Muscle of leg (tissue), 16 donors: ENCODE measurements at places on chromosomes 3 and 15. TPM values are rescaled to one million over a fixed set of nuclear protein-coding genes. Genes with fewer than 3 reads are reported as not detected.
A peak's percentile ranks its signal among the peaks of the same experiment; 100 is the strongest.

SOX2 gene
- polyA plus RNA-seq: 0.39 TPM

SMAD6 gene
- polyA plus RNA-seq: 4.1 TPM

GRAMD1C gene
- 1.2 TPM for polyA plus RNA-seq

LCTL gene
- polyA plus RNA-seq: 0.24 TPM

LRRIQ4 gene
- not detected for polyA plus RNA-seq

DNA sequence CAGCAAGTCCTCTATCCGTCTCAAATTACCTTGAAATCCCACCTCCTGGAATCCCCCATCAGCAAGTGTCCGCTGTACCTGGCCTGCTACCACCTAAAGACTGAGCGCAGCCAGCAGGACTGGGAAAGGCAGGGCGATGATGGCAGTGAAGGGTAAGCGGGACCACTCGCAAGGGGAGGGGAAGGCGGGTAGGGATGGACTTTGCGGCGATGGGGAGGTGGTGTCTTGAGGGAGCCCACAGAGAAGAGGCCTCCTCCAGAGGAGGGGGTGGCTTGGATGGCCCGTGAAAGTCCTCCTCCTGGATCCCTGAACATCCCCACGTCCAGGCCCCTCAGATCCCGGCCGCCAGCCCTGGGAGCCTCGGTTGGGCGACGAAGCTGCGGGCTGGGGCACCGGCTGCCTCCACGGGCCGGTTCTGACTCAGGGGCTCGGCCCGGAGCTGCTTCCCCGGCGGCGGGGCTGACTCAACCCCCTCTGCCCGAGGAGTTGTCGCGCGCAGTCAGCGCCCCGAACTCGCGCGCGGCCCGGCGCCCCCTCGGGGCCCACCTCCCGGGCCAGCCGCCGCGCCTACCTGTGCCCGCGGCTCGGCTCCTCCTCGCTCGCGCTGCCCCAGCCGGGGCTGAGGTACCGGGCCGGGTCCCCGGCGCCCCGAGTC is 512 bp downstream of the LARP6 start:
- peak; percentile 74 for DNase-seq

DNA sequence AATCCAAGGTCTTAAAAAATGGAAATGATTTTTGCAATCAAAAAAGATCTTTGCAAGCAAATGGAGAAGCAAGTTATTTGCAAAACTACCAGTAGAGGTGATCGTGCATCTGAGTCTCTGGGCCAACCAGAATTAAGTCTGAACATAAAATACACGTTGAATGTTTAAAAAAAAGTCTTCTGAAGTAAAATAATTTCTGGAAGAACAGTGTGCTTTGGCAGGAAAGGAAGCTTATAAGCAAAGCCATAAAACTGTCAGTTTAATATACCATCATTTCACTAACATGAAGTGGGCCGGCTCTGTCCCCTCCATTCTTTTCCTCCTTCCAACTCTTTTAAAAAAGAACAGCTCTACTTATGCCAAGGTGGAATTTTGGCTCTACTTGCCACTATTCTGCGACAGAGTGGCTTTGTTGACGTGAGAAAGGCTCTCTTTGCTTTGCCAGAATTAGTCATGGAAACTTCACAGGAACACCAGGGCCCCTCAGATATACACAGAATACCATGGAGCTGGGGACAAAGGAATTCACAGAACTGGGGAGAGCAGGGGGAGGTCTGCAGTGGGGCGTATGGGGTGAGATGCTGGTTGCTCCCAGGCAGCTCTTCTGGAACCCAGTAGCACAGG is 29.8 kb downstream of the FSTL1 start:
- DNase-seq: peak; percentile 92

GRCh38 chr15:63287109-63287508 is 9.7 kb downstream of the APH1B start:
- no peak for DNase-seq

GRCh38 chr3:120459196-120459595 is 8.4 kb upstream of the FSTL1 start:
- no peak for DNase-seq

- no peak for DNase-seq
Observed at GRCh38 chr3:177554895-177555759, 357.8 kb upstream of the TBL1XR1 start.

DNA sequence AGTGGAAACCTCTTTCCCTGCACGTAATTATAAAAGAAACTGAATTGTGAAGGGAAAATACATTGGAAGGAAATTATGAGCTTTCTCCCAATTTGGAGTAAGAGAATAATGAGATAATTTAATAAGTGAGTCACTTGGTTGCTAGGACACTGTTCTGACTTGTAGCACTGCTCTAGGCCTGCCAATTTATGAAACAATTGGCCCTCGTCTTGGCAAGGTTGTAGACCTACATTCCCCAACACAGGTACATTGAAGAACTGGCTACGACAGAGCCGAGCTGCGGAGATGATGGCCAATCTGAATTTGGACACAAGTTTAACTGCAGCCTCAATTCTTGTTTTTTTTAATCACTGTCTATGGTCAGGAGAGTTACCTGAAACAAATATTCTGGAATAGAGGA is 674.1 kb downstream of the MECOM start:
- peak; percentile 13 for DNase-seq

- DNase-seq: no peak
Observed at GRCh38 chr3:184384342-184384741, 4.5 kb downstream of the CHRD start.

- peak; percentile 84 for DNase-seq
Observed at GRCh38 chr3:42014458-42014920, 52.6 kb upstream of the ULK4 start.

- no peak for DNase-seq
Observed at GRCh38 chr15:67064607-67065530, 533 bp upstream of the SMAD3 start.

- peak; percentile 36 for DNase-seq
Observed at GRCh38 chr15:41790756-41791546, 16.7 kb downstream of the MAPKBP1 start.

- peak; percentile 58 for DNase-seq
Observed at GRCh38 chr15:63491116-63491827, 13.1 kb upstream of the USP3 start.

DNA sequence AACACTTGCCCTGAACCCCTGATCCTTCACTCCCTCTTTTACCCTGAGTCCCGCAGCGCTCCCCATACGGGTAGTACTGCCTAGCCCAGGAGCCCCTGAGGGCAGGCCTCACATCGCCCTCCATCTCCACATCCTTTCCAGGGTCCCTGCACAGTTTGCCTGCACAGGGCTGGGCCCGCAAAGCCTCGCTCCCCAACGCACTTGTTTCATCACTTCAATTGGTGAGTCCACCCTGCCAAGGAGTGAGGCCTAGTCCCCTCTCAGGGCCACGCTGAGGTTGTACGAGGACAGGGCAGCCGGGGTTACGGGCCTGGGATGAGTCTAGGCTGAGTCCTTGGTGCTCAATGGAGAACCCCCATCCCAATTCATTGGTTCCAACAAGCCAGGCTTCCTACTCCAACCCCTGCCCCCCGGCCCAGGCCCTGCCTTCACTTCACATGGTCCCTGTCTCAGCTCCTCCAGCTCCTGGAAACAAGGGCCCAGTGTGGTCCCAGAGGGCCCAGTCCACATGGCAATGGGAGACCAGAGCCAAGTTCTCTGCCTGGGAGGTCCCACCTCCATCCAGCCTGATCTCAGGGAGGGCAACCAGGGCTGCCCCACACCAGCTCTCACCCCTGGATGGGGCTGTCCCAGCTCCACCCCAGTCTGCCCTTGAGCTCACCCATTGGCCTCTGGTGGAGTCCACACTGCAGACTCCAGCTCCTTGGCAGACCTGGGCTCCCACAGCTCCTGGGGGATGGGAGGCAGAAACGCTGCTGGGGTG is 12.4 kb upstream of the CLK3 start:
- DNase-seq: no peak
